Mesenchymal stem cell (in vitro differentiated cells and primary cell): ENCODE measurements at places on chromosomes 11 and 22.

- DNase-seq = no peak
These were observed 1.1 kb downstream of the PRRG4 start for GRCh38 chr11:32830796-32831195.

- no peak for DNase-seq
These were observed 1326.6 kb downstream of the TBC1D22A start for GRCh38 chr22:48088926-48089536.

DNA sequence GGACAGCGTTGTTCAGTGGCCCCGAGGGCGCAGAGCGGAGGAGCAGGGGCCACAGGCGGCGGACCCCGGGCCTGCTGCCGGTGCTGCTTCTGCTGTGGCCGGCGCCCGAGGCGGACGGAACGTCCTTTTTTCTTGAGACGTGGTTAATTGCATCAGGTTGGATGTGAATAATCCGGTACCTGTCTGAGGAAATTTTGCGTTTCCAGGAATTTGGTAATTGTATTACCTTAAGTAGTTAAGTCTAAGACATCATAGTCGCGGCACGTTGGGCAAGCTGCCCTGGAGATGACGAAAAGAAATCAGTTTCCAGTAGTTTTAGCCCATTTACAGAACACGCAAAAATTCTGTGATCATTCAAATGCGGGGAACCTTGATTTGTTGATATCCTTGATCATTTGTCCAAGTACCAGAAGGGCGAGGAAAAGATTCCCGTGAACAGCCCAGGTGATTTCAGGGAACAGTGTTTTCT is 789 bp downstream of the SPECC1L start:
- peak; percentile 34 for DNase-seq

DNA sequence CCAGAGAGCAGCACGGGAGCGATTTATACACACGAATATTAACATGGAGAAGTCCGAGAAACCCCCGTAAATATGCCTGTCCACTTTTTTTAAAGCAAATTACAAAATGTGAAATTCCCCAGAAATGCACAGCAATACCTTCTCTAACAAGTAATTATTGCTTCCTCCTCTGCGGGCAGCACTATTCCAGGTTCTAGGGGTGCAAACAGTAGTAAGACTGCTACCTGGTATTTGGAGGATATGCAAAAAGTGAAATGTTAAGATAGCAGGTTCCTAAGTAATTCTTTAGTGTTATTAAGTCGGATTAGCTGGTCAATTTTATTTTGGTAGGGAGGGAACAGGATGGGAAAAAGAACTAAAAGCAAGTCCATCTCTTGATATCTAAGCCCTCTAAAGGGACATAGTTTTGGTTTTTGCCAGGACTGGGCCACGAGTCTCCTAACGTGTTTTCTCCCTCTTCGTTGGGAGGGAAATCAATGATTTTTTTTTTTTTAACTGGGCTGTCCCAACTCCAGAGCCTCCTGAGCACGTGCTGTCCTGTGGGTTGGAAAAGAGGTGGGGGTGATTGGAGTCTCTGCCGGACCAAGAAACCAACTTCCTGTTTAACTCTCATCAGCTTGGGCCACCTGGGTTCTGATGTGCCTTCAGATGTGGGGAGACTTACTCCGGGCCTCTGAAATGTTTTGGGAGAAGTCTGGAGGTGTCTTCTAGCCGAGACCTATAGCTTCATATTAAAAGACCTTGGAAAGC is 1.7 kb upstream of the XBP1 start:
- no peak for DNase-seq

DNA sequence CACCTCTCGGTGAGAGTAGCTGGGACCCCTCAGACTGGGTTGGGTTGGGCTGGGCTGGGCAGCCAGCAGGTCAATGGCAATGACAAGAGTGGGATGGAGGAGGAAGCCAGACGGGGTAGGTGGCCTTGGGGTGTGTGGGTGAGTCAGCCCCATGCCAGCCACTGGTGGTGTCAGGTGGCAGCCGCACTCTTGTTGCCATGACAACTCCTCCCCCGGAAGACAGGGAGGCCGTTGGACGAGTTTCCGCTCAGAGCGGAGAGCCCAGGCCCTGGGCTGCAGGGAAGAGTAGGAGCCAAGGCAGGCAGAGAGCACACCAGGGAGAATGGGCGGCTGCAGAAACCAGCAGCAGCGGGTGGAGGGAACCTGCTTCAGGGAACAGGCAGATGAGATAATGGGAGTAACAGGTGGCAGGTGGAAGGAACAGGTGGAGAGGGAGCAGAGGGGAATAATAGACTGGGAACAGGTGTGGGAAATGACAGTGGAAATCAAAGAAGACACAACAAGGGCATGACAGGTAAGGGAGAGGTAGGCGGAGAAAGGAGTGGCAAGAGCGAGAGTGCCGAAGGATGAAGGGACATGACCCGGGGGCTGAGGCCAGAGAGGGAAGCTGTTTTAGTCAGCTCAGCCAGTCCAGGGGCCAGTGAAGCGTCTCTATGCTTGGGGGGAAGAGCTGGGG is 8.7 kb downstream of the SPTBN2 start:
- no peak for DNase-seq

GRCh38 chr11:98725471-98725870 is 295.3 kb upstream of the CNTN5 start:
- no peak for DNase-seq

GRCh38 chr11:105609832-105610781 is at the start of gene GRIA4:
GRIA4 (plus strand) TSS chr11:105610073; CDS start chr11:105610998, 925 bp downstream.
- peak; percentile 88 for DNase-seq

- no peak for DNase-seq
These were observed 19.6 kb upstream of the MICAL2 start for GRCh38 chr11:12090761-12091258.

GRCh38 chr11:93740730-93741093 is 583 bp downstream of the TAF1D start:
- DNase-seq = peak; percentile 78

DNA sequence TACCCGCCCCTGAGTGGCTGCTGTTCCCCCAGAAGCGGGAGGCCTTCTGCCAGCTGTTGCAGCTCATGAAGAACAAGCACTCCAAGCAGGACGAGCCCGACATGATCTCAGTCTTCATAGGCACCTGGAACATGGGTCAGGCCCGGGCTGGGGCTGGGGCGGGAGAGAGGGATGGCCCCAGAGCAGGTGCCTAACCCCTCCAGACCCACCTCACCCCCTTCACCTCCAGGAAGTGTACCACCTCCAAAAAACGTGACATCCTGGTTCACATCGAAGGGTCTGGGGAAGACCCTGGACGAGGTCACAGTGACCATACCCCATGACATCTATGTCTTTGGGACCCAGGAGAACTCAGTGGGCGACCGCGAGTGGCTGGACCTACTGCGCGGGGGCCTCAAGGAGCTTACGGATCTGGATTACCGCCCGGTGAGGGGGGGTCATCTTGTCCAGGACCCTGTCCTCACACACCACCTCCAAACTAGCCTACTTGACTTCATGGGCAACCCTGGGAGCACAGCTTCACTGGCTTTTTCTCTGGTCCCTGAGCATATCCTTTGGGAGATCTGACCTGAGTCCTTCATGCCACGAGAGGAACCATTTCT is 6.3 kb downstream of the INPPL1 start:
- DNase-seq = no peak

DNA sequence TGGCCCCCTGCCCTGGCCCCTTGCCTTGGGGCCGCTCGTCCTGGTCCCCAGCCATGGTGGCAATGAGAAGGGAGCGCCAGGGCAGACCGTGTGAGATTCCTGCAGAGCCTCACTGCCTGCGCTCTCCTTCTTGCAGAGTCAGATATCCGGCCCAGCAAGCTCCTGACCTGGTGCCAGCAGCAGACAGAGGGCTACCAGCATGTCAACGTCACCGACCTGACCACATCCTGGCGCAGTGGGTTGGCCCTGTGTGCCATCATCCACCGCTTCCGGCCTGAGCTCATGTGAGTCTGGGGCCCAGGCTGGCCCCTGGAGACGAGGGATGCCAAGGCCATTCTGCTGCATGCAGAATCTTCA is 114.1 kb downstream of the MICAL2 start:
- DNase-seq = no peak

- DNase-seq = no peak
These were observed 5.4 kb downstream of the BSX start for GRCh38 chr11:122976061-122976733.

DNA sequence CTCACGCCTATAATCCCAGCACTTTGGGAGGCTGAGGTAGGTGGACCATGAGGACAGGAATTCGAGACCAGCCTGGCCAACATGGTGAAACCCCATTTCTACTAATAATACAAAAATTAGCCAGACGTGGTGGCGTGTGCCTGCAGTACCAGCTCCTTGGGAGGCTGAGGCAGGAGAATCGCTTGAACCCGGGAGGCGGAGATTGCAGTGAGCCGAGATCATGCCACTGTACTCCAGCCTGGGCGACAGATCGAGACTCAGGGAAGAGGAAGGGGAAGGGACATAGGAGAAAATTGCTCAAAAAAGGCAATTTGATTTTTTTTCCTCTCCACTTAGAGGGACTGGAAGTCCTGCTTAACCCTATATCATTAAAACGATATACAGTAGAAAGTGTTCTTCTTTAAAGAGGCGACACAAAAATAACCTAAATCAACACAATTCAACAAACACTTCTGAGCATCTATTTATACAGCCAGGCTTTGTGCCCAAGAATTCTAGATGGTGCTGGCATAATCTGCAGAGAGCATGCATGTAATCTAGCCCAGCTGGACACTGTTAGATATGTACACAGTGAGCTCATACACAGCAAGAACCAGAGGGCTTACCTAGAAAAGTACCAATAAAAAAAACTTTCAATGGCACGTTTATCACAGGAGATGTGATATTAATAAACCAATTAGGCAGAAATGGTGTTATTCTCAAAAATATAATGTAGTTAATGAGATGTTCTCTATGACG is 20.9 kb upstream of the DENND5A start:
- no peak for DNase-seq

- peak; percentile 63 for DNase-seq
These were observed 91.2 kb downstream of the LUZP2 start for GRCh38 chr11:24588081-24588480.

DNA sequence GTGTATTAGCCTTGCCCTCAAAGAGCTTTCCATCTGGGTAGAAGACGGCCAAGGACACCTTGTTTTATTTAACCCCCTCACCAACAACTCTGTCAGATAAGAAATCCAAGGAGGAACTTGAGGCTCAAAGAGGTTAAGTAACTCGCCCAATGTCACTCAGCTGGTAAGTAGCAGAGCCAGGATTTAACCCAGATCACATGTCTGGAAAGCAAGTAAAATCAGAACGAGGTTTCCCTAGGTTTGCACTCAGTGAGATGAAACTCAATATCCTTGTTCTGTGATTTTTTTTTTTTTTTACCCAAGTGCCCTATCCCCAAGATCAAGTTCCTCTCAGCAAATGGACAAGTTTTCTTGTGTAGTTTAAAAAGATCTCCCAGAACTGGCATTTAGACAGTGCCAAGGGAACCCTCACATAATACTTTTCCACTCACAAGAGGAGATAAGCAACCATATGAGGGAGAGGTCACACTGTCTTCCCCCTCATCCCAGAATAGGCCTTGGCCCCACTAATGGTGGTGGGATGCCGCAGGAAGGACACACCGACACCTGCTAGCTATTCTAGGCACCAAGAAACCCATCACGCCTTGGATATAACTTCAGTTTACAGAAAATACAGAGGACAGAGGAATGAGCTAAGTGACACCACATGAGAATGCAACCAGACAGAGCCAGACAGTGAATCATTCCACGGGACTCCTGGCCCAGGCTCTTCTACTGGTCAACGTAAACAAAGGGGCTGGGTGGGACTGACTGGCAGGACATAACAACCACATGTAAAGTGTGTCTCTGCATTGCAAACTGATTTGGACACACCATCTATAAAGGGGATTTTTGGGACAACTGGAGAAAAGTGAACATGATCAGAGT is 8.6 kb upstream of the ARAP1 start:
- peak; percentile 89 for DNase-seq

DNA sequence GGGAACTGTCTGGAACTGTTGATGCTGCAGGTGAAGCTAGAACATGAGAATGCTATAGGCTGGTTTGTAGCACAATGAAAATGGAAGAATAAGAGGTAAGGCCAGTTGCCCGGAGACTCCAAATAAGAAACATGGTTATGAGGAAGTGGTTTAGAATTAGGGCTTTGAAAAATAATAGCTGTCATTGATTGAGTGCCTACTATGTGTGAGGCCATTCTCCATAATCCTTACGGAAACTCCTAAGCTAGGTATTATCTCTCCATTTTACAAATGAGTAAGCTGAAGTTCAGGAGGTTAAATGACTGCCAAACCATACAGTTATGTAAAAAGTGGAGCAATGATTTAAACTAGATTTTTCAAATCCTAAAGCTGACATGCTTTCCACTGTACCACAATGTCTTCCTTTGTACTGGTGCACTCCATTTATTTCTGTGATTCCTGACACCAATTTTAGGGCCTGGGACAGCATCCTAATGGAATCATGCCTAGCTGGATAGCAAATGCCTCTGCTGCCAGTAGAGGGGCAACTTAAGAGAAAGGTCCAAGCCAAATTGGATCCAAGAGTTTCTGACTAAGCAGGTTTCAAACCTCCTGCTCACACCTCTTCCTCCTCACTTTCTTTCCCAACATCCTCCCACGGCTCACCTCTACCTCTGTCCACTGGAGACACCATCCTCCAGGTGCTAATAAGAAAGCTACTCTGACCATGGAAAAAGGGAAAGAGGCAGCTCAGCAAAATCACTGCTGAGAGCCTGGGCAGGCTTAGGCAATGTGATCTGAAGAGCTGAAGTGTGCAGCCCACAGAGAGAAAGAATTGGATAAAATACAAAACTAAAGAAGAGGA is 46.9 kb upstream of the PICALM start:
- no peak for DNase-seq

DNA sequence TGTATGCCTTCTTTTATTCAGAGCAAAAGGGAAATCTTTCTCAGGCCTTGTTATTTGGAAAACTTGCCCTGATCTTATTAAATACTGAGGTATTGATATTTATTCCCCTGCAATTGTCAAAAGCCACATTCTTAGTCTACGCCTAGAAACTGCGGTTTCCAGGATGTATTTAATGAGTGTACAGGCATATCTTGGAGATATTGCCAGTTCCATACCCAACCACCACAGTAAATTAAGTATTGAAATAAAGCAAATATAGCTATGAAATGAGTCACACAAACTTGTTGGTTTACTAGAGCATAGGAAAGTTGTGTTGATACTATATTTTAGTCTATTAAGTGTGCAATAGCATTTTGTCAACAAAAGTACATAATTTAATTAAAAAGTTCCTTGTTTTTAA is 152.7 kb upstream of the CCDC179 start:
- DNase-seq = no peak

DNA sequence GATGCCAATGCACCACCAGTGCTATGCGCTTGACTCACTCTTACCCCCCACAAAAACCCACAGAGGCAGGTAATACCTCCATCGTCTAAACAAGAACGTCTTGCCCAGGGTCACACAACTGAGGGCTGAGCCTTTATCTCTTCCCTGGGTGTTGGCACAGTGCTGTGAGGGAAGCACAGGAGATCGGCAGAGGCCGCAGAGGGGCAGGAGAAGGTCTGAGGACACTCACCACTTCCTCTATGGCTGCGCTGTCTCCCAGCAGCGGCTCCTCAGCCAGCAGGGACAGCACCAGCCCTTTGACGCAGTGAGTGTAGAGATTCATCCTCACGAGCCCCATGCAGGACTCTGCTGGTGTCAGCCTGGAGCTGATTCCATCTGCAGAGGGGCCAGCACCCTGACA is 19.9 kb downstream of the HPS4 start:
- no peak for DNase-seq
